ENCODE measurements at places on chromosomes 5 and 9.

DNA sequence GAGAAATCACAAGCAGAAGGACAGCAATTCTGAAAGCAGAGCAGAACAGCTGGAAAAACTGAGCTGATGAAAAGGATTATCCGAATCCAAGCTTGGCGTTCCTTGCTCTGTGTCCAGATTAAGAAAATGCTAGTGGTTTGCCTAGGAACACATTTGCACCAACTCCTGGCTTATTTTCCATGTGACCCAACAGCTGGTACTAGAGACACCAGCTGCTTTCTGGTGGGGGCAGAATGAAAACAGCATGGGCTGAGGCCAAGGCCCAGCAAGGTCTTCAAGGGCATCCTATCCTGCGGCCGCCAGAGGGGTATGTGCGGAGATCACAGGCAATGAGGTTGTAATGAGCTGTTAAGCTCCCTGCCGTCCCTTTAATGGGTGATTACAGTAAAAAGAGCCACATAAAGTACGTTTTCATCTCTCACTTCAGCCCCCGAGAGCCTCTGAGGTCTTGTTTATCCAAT, 131.5 kb downstream of the DOCK8 start:
- DNase-seq = no peak

DNA sequence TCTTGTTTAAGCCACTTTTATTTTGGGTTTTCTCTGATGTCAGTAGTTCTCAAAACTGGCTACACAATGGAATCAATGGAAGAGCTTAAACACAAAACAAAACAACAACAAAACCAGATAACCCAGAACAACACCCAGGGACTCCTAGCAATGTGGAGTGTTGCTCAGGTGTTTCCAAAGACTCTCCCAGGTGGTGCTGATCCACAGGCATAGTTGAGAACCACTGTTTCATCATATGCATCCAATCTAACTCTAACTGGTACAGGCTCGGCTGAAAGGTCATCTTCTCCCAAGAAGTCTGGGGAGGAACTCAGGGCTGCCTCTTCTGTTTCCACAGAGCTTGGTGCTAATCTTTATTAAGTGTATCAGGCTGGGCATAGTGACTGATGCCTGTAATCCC, 5.4 kb upstream of the ALDH1B1 start:
- DNase-seq = no peak

DNA sequence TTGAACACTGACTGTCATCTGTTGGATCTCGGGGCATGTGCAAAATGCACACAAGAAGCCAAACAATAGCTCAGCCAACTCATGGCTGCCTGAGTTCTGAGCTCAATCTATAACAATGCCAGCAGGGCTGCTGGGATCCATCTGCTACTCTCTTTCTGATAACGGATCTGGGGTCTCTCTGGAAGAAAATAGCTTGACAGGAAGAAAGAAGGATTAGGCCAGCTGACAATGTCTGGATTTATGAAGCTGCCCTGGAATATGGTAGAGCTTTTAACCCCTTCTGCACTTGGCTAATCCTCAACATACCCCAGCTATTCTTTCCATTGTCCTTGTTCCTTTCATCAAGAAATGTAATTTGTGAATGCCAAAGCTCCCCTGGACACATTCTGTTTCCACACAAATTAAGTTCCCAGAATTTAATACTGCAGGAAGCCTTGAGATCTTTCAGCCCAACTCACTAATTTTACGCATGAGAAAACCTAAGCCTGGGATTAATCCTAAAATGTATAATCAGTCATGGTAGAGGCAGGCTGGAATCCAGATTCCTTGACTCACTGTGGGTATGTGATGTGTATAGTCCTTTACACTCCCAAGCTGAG, 62.7 kb upstream of the PCA3 start:
- DNase-seq = no peak

DNA sequence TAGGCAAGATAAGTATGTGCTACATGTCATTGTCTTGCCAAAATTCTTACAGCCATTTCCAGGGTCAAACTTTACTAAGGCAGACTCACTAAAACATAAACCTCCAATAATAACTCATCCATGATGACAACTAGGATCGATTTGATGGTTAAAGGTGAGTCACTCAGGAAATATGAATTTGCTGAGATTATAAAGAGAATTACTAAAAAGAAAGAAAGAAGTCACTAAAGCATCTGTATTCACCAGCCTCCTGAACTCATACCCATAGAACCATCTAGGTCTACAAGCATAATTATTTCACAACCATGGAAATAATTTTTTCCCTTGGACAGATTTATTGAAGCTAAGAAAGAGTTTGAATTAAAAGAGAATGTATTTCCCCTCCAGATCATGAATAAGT, 258.6 kb downstream of the TLE1 start:
- no peak for DNase-seq

GRCh38 chr9:37200433-37201005, 80.1 kb downstream of the ZCCHC7 start:
- DNase-seq = no peak

DNA sequence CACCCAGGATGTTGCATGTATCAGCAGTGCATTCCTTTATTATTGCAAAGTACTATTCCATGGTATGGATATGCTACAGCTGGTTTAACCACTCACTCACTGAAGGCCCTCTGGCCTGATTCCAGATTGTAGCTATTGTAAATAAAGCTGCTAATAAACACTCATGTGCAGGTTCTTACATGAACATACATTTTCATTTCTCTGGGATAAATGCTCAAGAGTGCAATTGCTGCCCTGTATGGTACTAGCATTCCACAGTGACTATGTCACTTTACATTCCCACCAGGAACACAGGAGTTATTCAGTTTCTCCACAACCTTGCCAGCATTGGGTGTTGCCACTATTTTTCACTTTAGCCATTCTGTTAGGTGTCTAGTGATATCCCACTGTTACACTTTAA, 267.6 kb downstream of the SPOCK1 start:
- no peak for DNase-seq

GRCh38 chr9:94800424-94801117, 74.1 kb downstream of the AOPEP start:
- no peak for DNase-seq

- DNase-seq = no peak
Observed at GRCh38 chr5:131264451-131265099, 722 bp downstream of the CDC42SE2 start.

DNA sequence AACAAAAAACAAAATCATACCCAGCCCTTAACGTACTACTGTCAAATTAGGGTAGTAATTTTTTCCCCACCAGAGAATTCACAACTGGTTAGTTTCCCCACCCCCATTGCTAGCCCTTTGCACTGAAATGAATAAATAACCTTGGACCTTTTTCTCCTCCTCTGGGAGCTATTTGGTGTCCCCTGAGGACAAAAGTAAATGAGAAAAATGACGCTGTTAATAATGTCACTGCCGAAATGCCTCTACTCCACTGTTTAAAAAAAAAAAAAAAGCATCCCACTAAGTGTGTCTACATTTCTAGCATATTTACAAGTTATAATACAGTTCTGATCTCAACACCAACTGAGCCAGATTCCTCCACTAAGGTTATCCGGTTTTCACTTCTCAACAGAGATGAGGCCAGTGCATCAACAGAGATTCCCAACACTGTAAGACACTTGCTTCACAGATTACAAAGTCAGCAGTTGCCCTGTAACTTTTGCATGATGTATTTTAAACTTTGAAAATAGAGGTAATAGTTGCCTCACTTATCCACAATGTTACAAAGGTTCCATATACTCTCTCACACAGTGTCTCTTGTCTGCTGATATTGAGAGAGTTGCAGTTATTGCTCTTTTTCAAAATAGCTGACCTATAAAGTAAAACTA, 5.1 kb upstream of the NFIB start:
- DNase-seq = no peak

- no peak for DNase-seq
Observed at GRCh38 chr5:151104795-151105194, 24.0 kb upstream of the TNIP1 start.

DNA sequence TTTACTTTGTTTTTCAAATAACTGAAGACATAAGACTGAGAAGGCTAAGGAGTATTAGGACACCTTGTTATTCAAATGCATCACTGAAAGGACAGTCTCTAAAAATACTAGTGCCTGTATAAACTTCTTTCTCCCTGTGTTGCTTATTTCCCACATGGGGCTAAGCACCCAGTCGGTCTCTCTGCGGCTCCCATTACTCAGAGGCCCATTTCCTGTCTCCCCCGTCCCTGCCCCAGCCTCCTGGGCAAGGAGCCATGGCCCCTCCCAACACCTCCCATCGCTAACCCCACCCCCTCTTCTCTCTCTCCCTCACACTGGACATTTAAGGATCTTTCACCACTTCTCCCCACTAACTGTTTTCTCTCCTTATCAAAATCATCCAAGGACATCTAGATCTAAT, 81.9 kb downstream of the EBF1 start:
- DNase-seq = no peak

GRCh38 chr9:125659954-125660353, 47.1 kb downstream of the MAPKAP1 start:
- no peak for DNase-seq

- no peak for DNase-seq
Observed at GRCh38 chr9:128992995-128993394, 35.1 kb downstream of the SH3GLB2 start.

DNA sequence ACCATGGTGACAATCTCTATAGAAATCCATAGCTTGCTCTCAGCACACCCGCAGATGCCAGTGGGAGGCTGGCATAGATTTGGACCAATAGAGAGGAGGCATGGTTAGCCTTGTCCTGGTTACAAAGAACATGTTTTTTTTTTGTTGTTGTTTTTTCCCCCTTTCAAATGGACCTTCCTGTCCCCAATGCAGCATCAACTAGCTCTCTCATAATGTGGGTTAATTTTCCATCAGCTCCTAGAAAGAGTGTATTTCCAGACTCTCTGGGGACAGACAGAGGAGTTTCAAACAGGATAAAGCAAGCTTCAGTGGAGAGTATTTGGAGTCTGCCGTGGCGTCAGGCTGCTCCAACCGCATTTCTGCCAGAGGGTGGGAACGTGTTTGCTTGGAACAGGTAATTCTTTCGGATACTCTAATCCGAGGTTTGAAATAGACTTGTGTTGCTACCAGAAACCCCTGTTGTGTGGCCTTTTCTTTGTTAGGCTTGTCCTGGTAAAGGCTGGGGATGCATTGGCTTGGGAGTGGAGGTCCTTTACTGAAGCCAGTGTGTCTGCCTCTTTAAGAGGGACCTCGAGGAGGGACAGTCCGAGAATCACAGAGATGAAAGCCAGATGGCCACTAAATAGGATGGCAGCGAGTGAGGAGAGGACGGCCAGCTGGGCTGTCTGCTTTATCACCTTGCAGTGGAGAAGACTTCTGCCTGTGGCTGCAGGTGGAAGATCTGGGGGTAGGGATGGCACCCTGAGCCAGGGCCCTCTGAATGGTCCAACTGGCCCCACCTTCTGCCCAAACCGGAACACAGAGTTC, 130.5 kb upstream of the CPEB4 start:
- DNase-seq = no peak

DNA sequence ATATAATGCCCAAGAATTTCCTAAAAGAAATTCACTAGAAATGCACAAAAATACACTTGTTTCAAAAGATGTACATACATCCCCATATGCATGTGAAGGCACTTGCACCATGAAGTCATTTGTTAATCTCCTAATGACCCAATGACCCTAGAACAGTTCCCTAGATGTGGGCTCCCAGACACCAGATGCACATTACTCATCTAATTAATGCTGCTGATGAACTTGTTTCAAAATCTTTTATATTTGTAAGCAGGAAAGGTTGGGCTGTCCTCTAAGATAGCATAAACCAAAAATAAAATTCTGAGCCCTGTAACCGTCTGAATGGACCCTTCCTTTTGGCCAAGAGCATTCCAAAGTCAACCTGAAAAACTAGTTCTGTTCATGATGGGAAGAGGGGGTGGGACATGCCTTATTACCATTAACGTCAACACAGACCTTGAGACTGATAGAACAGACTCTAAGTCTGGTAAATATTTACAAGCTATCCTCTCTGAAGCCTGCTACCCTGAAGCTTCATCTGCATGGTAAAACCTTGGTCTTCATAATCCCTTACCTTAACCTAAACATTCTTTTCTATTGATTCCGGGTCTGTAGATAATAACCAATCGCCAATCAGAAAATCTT, 91.0 kb upstream of the DAPK1 start:
- no peak for DNase-seq

DNA sequence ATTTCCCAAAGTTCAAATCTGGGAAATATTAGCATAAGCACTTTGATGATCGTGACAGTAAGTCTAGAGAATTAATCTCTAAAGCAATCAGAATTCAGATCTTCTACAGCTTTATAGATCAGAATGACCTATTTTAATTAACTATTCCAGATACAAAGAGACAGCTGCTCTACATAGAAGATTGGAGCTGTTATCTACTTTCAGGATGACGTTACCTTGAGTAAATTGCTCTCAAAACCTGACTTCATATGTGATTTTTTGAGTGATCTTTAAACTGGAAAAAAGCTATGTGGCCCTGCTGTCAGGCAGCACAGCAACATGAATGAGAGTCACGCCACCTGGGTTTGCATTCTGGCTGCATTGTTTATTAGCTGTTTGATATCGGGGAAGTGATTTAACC, 259.9 kb upstream of the CDH6 start:
- DNase-seq = no peak

GRCh38 chr9:21078702-21079101, 960 bp upstream of the IFNB1 start:
- DNase-seq = no peak

GRCh38 chr9:28853477-28853876, 1280.2 kb upstream of the C9orf72 start:
- no peak for DNase-seq

DNA sequence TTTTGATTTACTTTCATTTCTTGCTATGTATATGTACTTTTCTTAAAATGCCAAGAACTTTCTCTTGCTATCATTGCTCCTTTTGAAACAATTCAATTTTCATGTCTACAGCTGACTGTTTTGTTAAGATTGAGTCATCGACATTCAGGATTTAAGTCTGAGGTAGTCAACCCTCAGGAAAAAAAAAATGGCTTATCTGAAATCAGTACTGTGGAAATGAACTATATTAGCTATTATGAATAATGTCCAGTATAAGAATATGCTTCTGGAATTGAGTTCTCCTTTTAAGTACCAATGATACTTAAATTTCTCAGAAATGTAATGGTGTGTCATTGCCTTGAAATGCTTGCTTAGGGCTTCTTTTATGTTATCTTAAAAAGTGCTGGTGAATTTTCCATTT, 37.9 kb downstream of the TNFAIP8 start:
- DNase-seq = no peak

DNA sequence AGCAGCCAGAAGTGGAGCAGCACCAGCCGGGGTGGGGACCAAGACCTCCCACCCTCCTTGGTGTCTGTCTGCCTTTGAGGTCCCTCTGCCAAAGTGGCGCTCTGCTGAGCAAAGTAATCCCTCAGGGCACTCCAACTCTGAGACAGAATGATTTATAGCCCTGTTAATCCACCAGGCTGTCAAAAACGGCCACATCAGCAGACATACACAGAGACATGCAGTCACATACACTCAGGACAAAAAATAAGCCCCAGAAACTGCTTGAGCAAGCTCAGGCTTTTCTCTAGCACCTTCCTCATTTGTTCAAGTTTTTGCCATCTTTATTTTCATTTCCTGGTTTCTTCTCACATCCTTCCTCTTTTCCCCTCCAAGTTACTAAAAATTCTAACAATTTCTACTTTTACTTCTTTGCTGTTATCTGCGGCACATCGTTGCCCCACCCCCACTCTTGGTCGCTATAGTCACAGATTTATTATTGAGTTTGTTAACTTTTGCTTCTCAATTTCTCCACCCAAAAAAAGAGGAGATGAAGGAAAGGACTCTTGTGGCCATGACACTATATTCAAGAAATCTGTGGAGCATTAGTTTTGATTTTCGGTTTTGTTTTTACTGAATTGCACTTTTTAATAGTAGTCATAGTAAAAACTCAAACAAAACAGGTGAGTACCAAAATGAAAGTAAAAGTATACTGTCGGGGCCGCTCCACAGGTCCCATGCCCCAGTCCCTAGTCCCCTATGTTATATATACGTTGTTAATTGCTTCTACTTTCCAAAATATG, 17.4 kb upstream of the ADRB2 start:
- DNase-seq = no peak

Measured in naive thymus-derived CD8-positive, alpha-beta T cell (primary cell).